ENCODE measurements at places on chromosomes 4 and X. TPM values are rescaled to one million over a fixed set of nuclear protein-coding genes. Genes with fewer than 3 reads are reported as not detected.

GRCh38 chrX:153917869-153918268, 8.2 kb downstream of the ARHGAP4 start:
- DNase-seq = no peak

- no peak for DNase-seq
Measured at GRCh38 chr4:16643893-16644292, 254.6 kb downstream of the LDB2 start.

DNA sequence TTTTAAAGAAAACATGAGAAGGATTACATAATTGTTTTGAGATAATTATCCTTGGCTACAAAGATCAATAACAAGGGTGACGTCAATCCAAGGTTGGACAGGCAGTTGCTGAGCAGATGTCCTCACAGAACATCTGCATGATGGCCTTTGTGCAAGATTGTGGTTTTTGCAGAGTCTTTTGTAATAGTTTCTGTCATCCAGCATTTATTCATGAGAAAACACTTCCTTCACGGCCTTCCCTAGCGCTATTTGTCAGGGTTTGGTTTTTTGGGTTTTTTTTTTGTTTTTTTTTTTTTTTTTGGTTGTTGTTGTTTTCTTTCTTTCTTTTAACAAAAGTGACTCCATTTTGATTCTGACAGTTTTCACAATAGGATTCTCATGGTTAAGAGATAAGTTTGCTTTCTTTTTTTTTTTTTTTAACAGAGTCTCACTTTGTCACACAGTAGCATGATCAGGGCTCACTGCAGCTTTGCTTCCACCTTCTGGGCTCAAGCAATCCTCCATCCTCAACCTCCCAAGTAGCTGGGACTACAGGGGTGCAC, 31.5 kb upstream of the ELF2 start:
- peak; percentile 80 for DNase-seq

The LRRC66 gene
- total RNA-seq = 0.11 TPM

- DNase-seq = no peak
Measured at GRCh38 chr4:19401301-19402080, 850.2 kb upstream of the SLIT2 start.

DNA sequence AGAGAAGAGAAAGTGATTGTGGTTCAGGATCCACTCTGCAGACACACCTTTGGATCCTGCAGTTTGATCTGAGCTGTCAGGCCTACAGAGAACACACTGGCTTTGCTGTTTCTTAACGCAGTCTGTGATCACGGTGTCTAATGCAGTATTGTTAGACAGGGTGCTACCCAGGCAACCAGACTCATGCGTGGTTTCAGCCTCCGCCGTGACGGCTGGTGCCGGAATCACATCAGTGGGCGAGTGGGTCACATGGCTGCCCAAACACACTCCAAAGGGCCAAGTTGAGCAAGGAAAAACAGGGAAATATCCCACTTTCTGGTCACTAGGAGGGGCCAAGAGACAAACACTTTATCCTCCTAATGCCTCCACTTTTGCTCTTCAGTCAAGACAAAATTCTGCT, 27.5 kb downstream of the CCDC149 start:
- DNase-seq = no peak

GRCh38 chr4:137572163-137572562, 39.9 kb upstream of the PCDH18 start:
- no peak for DNase-seq

The NLGN3 gene
- 0.38 TPM for total RNA-seq

DNA sequence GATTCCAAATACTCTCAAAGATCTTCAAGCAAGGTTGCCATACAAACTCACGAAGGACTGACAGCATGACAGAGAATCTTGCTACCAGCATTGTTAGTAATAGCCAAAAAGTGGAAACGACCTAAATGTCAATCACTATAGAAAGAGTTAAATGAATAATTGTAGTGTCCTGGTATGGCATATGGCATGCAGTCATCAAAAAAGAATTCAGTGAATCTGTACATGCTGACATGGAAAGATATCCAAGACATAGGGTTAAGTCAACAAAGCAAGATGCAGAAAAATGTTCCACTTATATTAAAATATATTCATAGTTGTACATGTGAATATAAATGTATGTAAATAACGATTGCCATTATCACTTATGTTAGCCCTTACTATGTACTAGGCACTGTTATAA, 37.6 kb downstream of the SRPX2 start:
- no peak for DNase-seq

DNA sequence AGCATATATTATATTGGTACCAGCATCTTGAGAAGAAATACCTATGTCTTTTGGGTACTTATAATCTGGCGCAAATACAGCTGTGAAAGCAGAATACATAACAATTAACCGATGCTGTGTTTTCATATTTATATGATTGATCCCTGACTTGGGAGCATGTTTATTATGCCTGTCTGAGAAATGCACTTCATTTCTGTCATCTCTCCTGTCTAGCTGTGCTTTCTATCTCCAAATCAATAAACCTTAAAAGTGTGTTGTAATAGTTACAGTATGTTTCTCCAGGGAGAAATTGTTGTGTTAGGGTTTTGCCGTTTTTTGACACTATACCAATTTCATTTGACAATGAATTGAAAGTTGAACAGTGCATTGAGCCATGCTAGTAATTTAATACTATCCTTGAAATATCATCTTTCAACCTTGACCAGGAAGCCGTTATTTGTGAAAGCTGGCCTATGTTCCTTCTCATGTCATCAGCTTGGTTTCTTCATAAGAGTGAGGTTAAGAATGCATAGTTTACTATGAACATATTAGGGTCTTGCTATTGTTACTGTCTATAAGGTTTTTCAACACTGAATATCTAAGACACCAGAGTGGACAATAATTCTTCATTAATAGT, 206.2 kb upstream of the PCDH18 start:
- no peak for DNase-seq

The SOWAHB gene
- total RNA-seq = not detected

The NXF2B gene
- total RNA-seq = not detected

GRCh38 chr4:107718351-107718965, 1.6 kb downstream of the PAPSS1 start:
- peak; percentile 57 for DNase-seq

The NAA11 gene
- total RNA-seq = not detected

The GPRASP1 gene
- total RNA-seq = 1.00 TPM

- DNase-seq = no peak
Measured at GRCh38 chr4:78742300-78742699, 33.9 kb upstream of the BMP2K start.
